ENCODE measurements at places on chromosomes 6 and 20. TPM values are rescaled to one million over a fixed set of nuclear protein-coding genes. Genes with fewer than 3 reads are reported as not detected.

FAM83C gene
- not detected for total RNA-seq

DDX43 gene
- not detected for total RNA-seq

TRIM10 gene
- not detected for total RNA-seq

DHX35 gene
- 12.0 TPM for total RNA-seq

ABHD16B gene
- not detected for total RNA-seq

APOBEC2 gene
- total RNA-seq: not detected

All from PC-3 (cell line).